ENCODE measurements at places on chromosomes 2 and 18.
A peak's percentile ranks its signal among the peaks of the same experiment; 100 is the strongest.

DNA sequence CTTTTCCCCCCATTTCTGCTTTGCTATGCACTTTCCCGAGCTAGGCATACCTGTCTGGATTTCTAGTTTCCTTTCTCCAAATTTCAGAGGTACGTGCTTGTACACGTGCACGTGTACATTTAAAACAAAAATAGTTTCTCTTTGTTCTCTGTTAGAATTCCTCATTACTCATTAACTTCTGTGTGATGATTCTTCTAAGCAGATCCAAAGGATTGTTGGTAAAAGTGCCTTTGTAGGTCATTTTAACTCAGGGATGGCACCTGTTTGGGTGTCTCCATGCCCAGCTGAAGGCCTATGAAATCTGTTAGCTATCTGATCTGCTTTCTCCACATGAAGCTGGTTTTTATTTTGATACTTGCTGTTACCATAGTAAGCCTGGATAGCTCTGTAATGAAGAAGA lies 264.3 kb downstream of the LPIN1 start:
- DNase-seq: no peak

- no peak for DNase-seq
Measured at GRCh38 chr2:220664272-220665107, 907.6 kb downstream of the EPHA4 start.

DNA sequence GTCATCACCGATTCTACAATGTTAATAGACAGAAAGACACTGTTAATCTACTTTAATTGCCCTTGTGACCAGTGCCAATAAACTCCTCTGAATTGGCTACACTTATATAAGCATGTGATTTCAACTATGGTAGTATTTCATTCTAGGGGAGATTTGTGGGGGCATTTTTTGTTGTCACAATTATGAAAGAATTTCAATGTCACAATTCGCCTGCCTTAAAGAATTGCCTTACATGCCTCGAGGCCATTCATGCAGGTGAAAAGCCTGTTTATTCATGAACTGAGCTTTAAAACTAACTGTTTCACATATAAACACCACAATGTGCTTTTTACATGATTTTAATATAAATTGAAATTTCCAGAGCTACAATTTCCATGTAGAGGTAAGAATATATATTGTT lies 162.8 kb downstream of the GCA start:
- no peak for DNase-seq

GRCh38 chr2:239464166-239465016 lies 63.6 kb upstream of the HDAC4 start:
- DNase-seq: no peak

DNA sequence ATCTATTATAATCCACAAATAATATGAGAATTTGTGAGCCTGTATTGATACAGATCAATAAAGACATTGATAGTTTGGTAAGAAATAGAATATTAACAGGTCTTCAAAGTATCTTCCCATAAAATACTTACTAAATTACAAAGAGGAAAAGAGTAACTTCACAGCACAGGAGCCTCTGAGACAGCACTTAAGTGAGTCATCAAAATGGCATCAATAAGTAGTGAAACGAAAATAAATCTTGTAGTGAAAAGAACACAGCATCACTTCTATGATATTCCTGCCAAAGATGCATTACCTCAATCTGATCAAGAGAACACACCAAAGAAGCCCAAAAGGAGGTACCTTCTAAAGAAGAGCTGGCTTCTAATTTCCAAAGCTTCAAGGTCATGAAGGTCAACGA lies 116.4 kb downstream of the CBLN2 start:
- no peak for DNase-seq

DNA sequence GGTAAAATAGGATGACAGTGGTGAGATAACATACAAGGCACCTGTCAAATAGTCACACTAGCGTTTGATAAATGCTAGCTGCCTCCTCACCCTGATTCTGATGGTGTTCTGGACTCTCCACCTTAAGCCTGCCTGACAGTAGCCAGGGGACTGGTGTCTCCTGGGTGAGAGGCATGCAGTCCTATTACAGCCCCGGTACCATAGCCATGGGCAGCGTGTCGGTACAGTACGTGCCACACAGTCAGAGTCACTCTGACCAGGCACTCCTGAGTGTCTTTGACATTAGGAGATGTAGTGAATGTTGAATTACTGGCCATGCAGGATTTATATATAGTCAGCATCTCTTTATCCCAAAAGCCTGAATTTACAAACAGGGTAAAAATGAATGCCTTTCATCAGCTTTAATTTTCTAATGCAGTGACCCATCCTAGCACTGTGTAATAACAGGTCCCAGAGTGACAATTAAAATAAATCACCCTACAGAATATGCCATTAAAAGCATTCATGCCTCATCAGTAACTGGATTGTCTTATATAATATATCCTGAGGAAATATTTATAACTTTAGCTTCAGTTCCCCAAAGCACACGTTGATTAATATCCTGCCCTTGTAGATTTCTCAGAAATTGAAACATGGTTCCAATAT lies 760.3 kb upstream of the SOX11 start:
- DNase-seq: peak; percentile 21

DNA sequence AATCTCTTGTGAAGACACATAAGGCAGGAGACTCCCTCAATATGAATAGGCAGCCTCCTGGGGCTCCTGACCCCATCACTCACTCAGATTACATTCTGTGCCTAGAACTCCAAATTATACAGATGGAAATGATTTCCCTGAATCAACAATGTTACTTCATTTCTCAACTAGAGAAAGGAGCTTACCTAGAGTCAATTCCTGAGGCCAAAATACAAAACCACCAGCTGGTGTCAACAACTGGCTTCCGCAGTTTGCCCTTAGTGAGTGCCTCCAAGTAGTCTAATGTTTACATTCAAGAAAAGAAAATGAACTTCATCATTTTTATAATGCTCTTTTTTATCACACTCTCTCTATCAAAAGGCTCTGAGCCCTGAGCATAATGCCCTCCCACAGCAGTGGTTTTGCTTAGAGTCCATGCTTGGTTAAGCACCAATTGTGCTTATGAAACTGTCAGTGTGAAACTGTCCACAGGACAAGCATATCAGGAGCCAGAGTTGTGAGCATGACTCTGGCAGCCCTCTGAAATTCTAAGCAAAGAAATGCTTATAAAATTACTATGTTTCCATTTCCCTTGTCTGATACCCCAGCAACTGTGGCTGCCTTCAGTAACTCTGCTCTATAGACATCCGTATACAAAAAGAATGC lies 305.7 kb upstream of the PKDCC start:
- DNase-seq: no peak

GRCh38 chr2:67159929-67160328 lies 237.2 kb upstream of the ETAA1 start:
- peak; percentile 6 for DNase-seq

- peak; percentile 17 for DNase-seq
Measured at GRCh38 chr2:162333968-162334367, 10.0 kb upstream of the GCA start.

GRCh38 chr2:222088561-222088960 lies 210.2 kb downstream of the PAX3 start:
- DNase-seq: no peak

- no peak for DNase-seq
Measured at GRCh38 chr18:42536442-42536841, 579.0 kb downstream of the RIT2 start.

GRCh38 chr18:13566941-13567746 lies 159.2 kb downstream of the FAM210A start:
- no peak for DNase-seq

GRCh38 chr2:231334179-231334930 lies 61.2 kb upstream of the B3GNT7 start:
- DNase-seq: no peak

DNA sequence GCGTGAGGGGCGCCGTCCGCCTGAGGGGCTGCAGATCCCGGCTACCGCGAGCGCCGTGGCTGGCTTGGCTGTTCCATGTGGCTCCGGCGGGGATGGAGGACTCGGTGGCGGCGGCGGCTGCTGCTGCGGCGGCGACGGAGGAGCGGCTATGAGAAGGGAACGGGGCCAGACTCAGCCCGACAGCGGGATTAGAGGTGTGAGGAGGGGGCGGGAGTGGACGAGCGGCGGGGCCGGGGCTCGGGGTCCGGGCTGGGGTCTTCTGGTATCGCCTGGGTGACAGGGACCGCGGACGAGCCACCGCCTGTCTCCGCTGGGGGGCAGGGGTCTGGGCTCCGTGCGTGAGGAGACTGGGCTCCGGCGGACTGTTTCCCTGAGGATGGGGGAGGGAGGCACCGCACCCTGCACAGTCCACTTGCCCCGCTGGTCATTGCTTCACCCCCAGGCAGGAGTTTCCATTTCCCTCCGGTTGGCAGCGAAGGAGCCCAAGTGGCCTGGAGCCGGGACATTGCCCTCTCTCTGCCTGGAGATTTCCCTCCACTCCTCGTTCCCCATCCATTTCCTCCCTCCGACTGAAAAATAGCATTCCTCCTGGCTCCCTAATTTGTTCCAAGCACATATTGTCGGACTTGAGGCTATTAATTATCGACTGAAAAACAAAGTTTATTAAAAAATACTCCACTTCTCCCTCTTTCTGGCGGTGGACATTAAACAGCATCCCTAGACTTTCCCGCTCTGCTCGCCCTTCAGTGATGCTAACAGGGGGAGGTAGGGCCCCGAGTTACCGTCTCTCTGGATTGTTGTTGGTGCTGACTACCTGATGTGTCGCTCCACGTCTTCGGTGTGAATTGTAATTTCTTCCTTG lies 577 bp downstream of the EHBP1 start:
- peak; percentile 71 for DNase-seq

DNA sequence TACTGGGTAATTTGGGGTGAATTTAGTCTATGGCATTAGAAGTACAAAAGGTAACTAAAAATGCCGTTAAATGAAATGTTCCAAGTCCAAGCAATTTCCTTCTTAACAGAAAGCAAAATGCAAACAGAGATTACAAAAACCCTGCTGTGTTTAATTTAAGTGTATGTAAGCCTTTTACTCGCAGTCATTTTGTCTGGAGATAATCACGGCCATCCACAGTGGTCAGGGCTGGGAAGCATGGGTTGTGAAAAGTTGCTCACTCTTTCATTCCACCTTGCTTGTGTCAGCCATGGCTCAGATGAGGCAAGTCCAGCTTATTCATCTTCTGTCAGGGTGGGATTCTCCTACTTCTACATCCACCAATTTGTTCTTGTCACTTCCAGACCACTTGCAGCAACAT lies 983.6 kb upstream of the ZEB2 start:
- DNase-seq: no peak

GRCh38 chr2:36002941-36003340 lies 352.6 kb upstream of the CRIM1 start:
- no peak for DNase-seq

GRCh38 chr18:78069784-78070664 lies 820.4 kb downstream of the GALR1 start:
- DNase-seq: no peak

GRCh38 chr18:7224198-7224597 lies 6.7 kb upstream of the LRRC30 start:
- no peak for DNase-seq

- no peak for DNase-seq
Measured at GRCh38 chr2:217826520-217826919, 176.3 kb downstream of the TNS1 start.

- DNase-seq: no peak
Measured at GRCh38 chr2:192953116-192953515, 758.4 kb upstream of the TMEFF2 start.

- DNase-seq: peak; percentile 49
Measured at GRCh38 chr2:239143858-239144712, 256.7 kb downstream of the HDAC4 start.

DNA sequence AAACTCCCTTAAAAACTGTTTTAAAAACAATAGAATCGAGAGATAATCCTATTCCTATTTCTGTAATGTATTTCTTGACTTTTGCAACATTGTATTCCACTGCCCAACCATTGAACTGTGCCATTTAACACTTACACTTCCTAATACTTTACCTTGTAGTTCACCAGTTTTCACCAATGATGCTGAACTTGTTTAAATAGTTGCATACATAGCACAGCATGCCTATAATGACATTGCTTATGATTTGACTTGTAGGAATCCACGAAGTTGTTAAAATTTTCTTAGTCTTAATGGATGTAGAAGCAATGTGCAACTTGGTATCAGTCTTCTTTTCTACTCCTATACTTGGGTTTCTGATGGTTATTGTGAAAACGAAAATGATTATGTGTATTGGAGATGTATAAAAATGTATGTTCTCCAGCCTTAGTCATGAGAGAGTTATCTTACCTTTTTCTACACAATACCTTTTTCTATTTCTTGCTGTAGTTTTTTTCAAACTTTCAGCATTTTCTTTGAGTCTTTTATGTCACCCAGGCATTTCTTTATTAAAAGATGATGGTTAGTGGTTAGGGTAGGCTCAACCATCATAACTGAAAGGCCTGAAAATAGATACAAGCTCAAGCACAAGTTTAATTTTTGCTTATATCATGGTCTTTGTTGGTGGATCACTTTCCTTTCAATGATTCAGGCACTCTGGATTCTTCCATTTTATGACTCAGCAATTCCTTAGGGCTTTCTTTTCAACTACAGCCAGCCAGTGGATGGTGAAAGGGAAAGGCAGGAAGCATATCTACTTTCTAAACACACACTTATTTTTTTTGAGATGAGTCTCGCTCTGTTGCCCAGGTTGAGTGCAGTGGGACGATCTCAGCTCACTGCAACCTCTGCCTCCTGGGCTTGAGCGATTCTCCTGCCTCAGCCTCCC lies 9.4 kb downstream of the GPD2 start:
- no peak for DNase-seq

GRCh38 chr2:190214426-190215194 lies 105.0 kb downstream of the HIBCH start:
- DNase-seq: no peak

DNA sequence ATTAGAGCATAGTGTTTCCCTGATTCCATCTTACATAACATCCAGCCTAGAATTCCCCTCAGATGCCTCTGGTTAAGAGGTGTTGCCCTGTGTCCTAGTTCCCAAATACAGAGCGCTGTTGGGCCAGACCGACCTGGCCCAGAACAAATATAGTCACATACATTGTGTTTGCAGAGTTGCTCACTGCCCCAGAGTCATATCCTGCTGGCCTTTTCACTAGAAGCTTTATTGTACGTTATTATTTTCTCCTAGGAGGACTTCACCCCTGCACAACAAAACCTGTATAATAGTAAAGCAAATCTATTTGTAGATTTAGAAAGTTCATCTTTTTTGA lies 11.1 kb upstream of the MAP4K3 start:
- no peak for DNase-seq

DNA sequence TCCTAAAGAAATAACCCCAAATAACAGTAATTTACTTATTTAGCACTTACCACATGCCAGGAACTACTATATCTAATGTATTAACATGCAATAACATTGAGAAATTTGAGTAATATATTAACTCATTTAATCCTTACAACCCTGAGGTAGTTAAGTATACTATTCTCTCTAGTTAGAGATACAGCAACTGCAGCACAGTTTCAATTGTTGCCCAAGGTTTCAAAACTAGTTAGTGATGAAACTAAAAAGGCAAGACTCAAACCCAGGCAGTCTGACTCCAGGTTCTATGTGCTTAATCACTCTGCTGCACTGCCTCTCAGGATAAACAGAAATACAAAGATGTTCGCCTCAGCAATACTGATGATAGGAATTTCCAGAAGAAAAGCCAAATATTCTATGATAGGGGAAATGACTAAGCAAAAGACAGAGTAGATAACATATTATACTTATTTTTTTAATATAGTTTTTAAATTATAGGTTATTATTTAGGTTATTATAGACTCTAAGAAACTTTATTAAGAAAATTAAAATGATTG lies 88.0 kb downstream of the SS18 start:
- no peak for DNase-seq

GRCh38 chr2:110114831-110115255 lies 779 bp downstream of the MALL start:
- no peak for DNase-seq

GRCh38 chr2:170237572-170238120 lies 59.7 kb downstream of the MYO3B start:
- DNase-seq: no peak

Data from SK-N-DZ (cell line).